ENCODE measurements at places on chromosomes 3 and 15. TPM values are rescaled to one million over a fixed set of nuclear protein-coding genes. Genes with fewer than 3 reads are reported as not detected.

Gene ANKUB1
- not detected for total RNA-seq

Gene DAZL
- total RNA-seq, result not detected

Gene NEK10
- total RNA-seq, result 0.64 TPM

Gene CSNK1G1
- total RNA-seq, result 15.1 TPM

Gene PPARG
- 42.1 TPM for total RNA-seq

Gene POC1A
- 15.8 TPM for total RNA-seq

Gene GABRA5
- 86.0 TPM for total RNA-seq

Gene FAM3D
- total RNA-seq, result not detected

Gene CX3CR1
- 0.04 TPM for total RNA-seq

Gene SLC7A14
- not detected for total RNA-seq

Gene IL5RA
- not detected for total RNA-seq

Gene GOLGA8K
- total RNA-seq, result 0.56 TPM

Gene SPSB4
- 0.25 TPM for total RNA-seq

Gene GRAMD1C
- total RNA-seq, result 0.52 TPM

Gene NFKBIZ
- 7.2 TPM for total RNA-seq

Gene PRR20G
- 2.4 TPM for total RNA-seq

Gene TMEM108
- not detected for total RNA-seq

Gene CACNA2D3
- total RNA-seq, result 0.19 TPM

Gene FBXL22
- total RNA-seq, result 0.32 TPM

Gene ADPRH
- total RNA-seq, result 3.1 TPM

Gene LSAMP
- 0.19 TPM for total RNA-seq

Gene TMOD2
- total RNA-seq, result 1.4 TPM

Gene AKAP13
- total RNA-seq, result 172 TPM

Gene SKOR1
- total RNA-seq, result not detected

Gene CKMT1A
- 2.8 TPM for total RNA-seq

Gene PCLAF
- total RNA-seq, result 115 TPM

Gene RPL4
- total RNA-seq, result 5,526 TPM

Gene MUSTN1
- total RNA-seq, result 0.14 TPM

Gene STX19
- total RNA-seq, result not detected

Gene C2CD4A
- total RNA-seq, result 0.14 TPM

Gene CCR8
- total RNA-seq, result not detected

Gene KCNAB1
- not detected for total RNA-seq

Gene HDC
- 0.05 TPM for total RNA-seq

Gene SLC28A2
- total RNA-seq, result not detected

Gene CHSY1
- 32.0 TPM for total RNA-seq

Measured in A549 treated with dexamethasone at 1 μM for 4 hours (cell line).